ENCODE measurements at places on chromosomes 1 and 21.

DNA sequence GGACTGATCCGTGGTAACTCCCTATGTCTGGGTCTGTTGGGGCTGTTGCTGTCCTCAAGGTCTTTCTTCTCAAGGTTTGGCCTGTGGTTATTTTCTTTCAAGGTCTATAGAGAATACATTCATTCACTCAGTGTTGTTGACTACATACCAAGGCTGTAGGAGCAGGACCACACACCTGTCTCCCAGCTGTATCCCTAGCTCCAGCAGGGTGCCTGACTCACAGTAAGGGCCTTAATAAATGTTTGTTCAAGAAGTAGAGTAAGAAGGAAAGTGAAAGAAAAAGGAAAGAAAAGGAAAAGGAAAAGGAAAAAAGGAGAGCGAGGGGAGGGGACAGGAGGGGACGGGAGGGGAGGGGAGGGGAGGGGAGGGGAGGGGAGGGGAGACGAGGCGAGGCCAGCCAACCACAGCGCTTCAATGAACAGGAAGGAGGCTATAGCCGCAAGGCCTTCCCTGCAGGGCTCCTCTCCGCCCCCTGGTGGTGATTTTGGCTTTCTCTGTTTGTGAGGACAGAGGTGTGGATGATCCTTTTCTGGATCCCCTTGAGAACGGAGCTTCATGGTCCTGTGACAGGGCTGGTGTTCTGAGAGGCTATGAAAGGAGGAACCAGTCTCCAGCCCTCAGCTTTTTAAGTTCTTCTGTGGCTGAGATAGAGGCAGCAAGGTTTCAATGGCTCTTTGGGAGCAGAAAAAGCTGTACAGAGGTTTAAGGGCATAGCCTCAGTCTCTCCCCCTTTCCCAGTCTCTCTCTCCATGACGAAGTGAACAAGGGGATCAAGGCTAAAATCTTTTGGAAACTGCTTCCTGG is 30.6 kb upstream of the LCE5A start:
- peak; percentile 72 for DNase-seq

GRCh38 chr1:189936861-189937260 is 540.8 kb downstream of the BRINP3 start:
- no peak for DNase-seq

DNA sequence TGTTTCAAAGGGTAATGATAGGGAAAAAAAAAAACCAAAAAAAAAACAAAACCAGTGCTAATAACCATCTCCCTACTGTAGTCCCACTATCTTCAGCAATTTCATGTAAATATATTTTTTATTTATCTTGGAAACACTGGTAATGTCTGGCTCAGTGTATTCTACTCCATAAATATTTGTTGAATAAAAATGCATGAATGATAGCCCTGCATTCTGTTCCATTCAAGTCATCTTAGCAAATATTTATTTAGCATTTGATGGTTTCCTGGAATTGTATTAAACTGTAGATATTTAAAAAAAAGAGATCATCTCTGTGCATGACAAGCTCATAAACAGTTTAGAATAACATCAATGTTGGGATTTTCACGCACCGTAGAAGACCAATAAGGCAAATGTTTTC is 24.2 kb downstream of the IL23R start:
- DNase-seq, result no peak

- DNase-seq, result peak; percentile 37
Observed at GRCh38 chr1:216686860-216687766, 36.1 kb downstream of the ESRRG start.

- peak; percentile 16 for DNase-seq
Observed at GRCh38 chr1:212070720-212071302, 35.3 kb downstream of the DTL start.

DNA sequence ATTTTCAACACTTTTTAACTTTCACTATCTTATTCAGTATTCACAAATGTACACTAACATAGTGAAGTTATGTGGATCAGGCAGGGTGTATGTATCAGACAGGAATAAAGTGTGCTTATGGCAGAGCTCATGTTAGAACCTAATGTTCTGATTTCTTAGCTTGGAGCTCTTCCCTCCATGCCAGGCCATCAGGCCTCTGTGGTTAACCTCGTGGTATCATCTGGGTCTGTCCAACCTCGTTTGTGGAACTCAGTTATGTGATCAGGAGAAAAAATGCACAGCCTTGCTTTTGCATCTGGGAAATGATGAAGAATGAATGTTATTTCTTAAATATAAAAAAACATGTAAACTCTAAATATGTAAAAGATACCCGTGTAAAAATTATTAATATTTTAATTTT is 86.9 kb downstream of the MPZL1 start:
- DNase-seq, result no peak

GRCh38 chr1:18085387-18086074 is 22.1 kb upstream of the IGSF21 start:
- no peak for DNase-seq

- no peak for DNase-seq
Observed at GRCh38 chr1:23650344-23650990, 41.1 kb upstream of the RPL11 start.

DNA sequence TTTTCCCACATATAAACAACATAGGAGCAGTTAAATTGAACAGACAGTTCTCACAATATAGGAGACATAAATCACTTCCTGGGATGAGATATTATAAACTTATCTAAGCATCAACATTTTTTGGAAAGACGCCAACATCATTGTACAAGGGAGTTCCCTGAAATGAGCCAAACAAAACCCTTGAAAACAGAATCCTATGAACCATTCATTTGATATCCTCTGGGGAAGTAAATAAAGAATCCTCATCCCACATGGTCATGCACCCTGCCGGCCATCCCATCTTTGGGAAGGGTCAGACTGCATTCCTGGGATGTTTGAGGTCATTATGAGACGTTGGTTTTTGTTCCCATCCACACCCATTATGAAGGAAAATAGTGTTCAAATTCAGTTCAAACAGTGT is 111.8 kb upstream of the USP25 start:
- DNase-seq, result peak; percentile 50

DNA sequence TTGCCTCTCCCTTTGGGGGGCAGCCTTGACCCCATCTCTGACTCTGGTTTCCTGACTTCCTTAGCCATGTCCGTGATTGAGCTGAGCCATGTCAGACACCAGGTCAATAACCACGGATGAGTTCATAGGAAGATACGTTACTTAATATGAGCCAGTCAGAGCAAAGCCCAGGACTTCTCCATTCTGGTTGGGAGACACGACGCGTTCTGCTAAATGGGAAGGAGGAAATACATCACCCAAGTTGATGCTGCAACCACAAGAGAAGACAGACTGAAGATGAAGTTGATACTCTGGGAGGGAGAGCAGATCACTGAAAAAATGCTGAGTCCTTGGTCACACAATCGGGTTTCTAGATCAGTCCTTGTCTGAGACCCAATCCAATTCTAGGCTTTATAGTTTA is 90.9 kb downstream of the MATN1 start:
- no peak for DNase-seq

DNA sequence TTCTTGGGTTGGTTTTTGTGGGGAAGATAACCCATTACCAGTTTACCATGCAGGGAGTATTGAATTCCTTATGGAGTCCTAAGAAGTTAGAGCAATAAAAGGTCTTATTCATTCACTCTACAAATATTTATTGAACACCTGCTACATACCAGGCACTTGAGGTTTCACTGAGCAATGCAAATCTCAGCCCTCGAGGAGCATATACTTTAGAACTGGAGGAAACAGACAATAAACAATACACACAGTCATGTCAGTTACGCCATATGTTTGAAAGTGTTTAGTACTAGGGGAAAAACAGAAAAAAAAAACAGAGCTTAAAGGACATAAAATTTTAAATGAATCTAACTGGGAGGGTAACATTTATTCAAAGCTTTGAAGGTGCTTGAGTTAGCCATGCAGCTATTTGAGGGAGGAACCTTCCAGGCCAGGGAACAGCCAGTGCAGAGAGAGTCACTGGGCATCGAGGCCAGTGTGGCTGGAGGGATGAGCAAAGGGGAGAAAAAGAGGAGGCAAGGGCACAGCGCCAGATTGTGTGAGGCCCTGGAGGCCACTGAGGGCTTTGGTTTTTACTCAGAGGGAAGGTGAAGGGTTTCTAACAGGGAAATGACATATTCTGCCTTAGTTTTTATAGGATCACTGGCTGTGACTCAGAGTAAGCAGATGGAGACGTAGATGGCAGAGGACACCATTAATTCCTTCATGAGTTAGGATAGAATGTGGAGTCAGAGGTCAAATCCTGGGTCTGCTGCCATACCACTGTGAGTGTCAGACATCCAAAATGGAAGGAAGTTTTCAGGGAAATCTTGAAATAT is 32.7 kb downstream of the C1orf21 start:
- peak; percentile 53 for DNase-seq

- DNase-seq, result peak; percentile 28
Observed at GRCh38 chr1:52659356-52659755, 26.4 kb downstream of the SHISAL2A start.

DNA sequence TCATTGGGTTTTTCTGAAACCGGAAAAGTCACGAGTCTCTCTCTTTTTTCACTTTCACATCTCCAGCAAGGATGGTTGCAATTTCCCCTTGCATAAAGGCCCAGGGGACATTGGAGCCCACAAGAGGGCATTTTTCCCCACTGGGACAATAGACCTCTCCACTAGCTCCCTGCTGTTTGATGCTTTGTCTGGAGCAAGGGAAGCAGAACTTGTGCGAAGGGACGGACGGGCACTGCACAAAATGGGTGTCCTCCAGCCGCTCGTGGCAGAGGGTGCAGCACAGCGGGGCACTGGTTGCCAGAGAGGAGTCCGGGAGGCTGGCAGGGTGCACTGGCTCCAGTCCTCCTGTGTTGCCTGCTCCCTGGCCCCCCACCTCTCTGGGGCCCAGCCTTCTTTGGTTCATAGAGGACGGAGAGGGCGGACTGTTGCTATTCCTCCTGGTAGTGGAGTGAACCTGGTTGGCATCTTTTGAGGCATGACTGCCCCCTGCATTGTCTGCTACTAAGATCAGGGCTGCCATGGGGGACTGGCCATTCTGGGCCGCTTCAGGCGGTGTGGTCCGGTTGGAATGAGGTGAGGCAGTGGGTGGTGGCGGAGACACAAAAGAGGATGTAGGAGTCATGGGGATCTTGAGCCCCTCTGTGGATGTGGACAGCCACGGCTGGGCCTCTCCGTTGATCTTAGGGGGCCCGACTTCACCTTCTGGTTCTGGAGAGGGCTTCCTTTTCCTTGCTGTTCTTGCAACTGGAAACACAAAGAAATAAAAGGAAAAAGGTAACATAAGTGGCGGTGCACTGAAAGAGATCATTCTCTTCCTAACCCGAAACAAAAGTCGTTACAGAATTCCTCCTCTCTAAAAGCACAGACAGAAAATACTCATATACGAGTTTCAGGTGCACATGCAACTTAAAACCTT is 2.6 kb downstream of the IRF2BP2 start:
- peak; percentile 64 for DNase-seq

DNA sequence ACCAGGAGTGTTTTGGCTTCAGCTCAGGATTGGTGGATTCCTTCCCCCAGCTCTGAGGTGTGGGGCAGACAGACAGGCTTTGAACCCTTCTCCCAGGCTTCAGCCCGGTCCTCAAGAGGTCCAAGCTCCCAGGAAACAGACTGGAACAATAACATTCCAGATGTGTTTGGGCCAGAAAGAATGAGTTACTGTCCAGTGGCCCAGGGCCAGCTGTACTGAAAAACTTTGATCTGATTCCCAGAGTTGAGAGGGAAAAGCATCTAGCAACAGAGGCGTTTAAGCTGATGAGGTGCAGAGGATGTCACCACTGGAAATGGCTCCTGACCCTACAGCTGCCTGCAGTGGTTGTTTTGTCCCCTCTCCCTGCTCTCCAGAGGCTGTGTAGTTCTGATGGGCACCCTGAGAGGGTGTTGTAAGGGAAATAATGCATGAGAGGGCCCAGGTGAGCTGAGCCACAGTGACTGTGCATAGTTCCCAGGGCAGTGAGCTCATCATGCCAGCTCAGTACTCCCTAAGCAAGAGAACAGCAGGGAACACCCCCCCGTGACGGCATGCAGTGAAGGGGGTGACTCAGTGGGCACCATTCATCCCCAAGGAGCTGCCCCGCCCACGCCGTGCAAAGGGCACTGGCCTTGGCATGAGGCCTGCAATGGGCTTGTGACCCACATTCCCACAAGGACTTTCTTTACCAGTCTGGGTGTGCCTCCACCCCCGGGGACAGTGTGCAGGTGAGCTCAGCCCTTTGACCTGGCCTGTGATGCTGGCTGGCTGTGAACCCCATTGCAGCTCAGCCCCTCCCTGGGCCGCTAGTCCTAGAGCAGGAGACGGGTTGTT is 13.8 kb upstream of the SFN start:
- peak; percentile 97 for DNase-seq

DNA sequence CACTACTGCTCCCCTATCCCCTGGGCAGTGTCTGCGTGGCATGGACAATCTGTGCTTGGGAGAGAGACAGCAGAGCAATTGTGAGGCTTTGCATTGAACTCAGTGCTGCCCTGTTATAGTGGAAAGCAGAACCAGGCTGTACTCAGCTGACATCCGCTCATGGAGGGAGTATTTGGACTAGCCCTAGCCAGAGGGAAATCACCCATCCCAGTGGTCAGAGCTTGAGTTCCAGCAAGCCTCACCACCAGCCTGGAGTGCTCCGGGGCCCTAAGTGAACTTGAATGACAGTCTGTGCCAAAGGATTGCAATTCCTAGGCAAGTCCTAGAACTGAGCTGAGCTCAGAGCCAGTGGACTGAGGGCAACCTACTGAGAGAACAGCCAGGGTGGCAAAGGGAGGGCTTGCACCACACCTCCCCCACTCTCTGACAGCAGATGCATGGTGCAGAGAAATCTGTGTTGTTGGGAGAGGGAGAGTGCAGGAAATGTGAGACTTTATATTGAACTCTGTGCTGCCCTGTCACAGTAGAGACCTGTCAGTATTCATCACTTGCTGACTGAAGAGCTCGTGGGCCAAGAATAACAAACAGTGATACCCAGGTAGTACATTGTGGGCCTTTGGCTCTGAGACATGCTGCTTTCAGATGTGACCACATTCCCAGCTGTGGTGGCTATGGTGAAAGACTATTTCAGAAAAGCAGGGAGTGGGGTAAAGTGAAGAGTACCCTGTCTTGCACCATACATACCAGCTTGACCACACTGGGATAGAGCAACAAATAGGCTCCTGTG is 107.7 kb upstream of the SLC5A9 start:
- no peak for DNase-seq

DNA sequence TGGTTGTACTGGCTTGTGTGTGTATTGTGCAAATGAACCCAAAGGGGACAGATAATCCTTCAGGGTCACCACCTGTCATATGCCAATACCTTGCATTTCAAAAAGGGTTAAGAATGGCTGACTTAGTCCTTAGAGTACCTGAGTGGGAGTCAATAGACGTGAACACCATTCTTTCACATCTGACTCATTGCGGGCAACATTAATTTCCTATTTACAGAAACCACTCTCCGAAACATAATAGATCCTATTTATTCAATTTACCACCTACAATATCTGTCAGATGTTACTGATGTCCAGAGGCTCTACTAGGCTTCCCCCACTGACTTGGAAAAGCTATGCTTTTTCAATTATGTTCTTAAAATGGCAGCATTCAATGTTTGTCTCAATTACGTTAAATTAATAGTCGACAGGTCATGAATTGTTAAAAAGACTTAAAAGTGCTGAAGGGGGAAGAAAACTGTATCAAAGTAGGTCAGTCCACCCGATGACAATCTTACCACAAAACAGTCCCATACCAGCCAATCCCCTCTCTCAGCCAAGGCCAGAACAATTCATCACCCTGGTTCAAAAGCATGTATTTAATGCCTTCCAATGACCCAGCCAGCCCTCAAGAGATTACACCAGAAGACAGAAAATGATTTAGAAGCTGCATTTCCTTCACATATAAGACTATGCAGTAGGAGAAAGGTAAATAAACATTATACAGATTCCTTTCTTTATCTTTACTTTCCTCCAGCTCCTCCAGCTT is 48.6 kb upstream of the PLA2G2C start:
- DNase-seq, result peak; percentile 16
